Foreskin melanocyte (primary cell): ENCODE measurements at places on chromosomes 1 and 21.
A peak's percentile ranks its signal among the peaks of the same experiment; 100 is the strongest.

- DNase-seq: no peak
These were observed 27.8 kb downstream of the NTPCR start for GRCh38 chr1:232978091-232978634.

GRCh38 chr1:235460770-235461169 is 43.5 kb downstream of the B3GALNT2 start:
- DNase-seq: no peak

DNA sequence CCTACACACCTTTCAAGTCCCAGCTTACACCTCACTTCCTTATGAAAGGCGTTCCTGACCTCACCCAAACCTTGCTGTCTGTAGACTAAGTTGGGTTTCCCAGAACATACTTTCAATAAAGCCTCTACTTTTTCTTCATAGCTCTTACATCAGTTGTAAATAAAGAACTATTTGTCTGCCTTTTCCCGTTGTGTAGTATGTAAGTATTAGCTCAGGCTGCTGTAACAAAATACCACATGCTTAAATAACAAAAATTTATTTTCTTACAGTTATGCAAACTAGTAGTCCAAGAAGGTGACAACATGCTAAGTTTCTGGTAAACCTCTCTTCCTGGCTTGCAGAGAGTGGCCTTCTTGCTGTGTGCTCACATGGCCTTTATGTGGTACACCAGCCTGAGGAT is 86.7 kb downstream of the MAST2 start:
- DNase-seq: no peak

DNA sequence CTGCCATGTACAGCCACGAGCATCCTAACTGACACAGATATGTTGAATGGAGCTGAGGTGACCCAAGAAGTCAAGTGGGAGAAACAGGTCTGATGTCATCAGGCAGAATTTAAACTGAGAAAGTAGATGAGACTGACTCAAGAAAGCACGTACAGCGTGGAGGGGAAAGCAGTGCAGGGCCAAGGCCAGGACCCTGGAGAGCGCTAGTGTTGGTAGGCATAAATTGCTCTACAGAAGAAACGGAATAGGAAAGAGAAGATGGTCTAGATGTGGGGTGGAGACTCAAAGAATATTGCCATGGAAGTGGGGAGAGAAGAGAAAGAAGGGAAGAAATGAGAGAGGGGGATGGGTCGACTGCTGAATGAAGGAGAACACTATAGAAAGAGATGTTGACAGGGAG is 45.3 kb upstream of the GJB5 start:
- no peak for DNase-seq

DNA sequence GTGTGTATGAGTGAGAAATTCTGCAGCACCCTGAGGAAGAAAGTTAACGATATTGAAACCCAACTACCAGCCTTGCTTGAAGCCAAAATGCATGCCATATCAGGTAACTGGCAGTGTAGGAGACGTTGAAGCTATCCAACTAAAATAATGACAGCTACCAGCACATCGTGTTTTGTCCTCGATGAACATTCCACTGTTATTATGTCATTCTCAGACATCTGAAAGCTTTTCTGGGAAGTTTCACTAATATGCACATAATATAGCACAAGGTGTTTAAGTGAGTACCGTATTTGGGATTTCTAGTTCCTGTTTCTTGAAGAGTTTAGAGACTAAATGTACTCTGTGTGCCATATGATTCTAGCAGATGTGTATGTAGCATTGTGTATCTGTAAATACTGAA is 173.5 kb downstream of the DISC1 start:
- no peak for DNase-seq

DNA sequence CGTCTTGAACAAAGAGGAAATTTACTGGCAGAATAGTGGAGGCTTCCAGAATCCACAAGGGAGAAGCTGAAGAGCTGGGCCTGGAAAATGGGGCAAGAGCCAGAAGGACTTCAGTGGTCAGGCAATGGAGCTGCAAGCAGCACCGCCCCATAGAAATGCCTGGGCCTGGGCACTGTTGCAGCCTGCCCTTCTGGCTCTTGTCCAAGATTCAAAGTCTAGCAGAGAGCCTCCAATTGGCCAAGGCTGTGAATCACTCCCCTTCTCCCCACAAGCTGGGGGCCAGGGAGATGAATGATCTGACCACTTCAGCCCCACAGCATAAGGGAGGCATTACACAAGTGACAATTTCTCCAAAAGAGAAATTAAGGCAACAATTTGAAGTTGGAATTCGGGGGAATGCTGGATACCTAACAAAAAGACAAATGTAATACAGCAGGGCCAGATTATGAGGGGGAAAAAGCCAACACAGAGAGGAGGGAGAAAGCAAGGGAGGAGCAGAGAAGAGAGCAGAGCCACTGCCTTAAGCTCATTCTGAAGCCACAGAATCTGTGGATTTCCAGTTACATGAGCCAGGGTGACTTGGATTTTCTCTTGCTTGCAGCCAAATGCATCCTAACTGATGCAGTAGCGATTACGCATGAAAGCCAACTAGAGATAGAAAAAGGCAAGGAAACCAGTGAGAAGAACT is 80.3 kb downstream of the LRIG2 start:
- DNase-seq: no peak

DNA sequence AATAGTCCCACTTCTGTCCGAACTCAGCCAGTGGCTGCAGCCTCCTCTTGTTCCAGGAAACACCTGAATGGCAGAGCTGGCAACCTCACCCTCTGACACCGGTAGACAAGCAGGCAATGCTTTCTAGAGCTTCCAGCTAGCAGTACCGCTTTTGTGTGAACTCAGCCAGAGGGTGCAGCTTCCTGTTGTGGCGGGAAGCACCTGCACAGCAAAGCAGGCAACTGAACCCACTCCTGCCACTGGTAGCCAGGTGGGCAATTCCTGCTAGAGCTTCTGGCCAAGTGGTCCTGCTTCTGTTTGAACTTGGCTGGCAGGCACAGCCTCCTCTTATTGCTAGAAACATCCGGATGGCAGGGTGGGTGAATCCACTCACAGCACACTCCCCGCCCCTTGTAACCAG is 40.1 kb upstream of the TMPRSS15 start:
- no peak for DNase-seq

- no peak for DNase-seq
These were observed 104.1 kb downstream of the NR5A2 start for GRCh38 chr1:200131551-200132125.

GRCh38 chr1:224922404-224923164 is 6.9 kb upstream of the DNAH14 start:
- DNase-seq: peak; percentile 22

GRCh38 chr1:53783056-53783455 is 44.1 kb upstream of the GLIS1 start:
- no peak for DNase-seq

GRCh38 chr1:217106231-217106901 is 383.1 kb upstream of the ESRRG start:
- DNase-seq: no peak

DNA sequence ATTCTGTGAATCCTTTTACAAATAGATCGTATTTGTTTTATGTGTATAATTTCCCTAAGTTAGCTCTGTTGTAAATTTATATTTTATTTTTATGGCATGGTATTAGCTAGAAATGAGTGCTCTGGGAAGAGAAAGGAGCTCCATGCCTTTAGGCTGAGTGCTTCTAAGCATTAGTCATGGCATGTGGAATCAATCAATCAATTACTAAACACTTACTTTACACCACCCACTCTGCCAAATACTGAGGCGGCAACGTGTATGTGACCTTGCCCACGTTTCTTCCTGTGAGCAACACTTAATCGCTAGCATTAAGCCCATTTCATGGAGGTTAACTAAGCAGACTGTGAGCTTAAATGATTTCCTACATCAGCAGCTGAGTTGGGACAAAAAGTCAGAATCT is 7.2 kb upstream of the BECN2 start:
- no peak for DNase-seq

- no peak for DNase-seq
These were observed 37.3 kb upstream of the SIPA1L2 start for GRCh38 chr1:232667094-232667777.

GRCh38 chr21:42575111-42575510 is 61.5 kb downstream of the SLC37A1 start:
- no peak for DNase-seq

GRCh38 chr1:98480271-98480670 is 181.2 kb upstream of the SNX7 start:
- DNase-seq: no peak

GRCh38 chr21:42413500-42413899 is 9.8 kb downstream of the UBASH3A start:
- no peak for DNase-seq

DNA sequence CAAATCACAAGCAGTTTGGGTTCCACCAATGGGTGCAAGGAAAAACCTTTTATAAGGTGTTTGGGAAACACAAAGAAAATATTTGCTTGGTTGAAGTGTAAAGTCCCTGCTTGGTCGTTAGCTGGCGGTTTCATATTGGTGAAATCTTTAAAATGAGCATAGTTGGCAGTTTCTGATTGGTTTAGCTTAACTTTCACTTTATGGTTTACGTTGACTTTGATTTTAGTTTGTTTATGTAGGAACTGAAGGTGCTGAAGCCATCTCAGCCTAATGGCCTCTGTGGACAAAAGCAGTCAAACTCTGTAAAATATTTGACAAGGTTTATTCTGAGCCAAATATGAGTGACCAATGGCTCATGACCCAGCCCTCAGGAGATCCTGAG is 76.6 kb upstream of the PPM1J start:
- no peak for DNase-seq

DNA sequence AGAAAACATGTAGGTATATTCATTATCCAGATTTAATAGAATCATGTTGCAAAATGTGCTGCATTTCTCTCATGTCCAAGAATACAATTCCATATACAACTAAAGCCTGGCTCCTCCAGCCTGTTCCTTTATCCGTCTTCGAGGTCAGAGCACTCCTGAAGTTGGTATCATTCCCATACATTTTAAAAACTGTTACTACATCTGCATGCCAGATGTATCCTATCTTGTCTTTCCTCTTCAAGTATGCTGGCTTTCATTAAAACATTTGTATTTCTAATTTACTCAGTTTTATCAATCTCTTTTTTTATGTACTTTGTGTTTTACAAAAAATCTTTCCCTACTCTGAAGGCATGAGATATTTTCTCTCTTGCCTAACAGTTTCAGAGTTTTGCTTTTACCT is 536.6 kb upstream of the USP24 start:
- no peak for DNase-seq

DNA sequence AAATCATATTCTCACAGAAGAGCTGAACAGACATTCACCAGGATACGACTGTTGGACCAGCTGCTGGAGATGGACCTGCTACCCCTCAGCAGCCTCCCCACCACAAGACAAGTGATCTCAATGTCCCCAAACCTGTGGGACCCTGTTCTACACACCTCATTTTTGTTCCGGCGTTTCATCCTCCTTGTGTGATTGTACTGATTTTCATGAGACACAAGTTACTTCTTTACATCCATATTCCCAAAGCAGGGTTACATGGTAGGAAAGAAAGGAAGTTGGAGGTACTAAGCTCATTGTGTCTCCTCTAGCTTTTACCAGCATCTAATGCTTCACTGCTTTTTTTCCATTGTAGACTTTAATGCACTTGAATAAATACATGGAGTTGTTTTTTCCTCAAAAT is 8.7 kb downstream of the ADAMTS1 start:
- DNase-seq: no peak

DNA sequence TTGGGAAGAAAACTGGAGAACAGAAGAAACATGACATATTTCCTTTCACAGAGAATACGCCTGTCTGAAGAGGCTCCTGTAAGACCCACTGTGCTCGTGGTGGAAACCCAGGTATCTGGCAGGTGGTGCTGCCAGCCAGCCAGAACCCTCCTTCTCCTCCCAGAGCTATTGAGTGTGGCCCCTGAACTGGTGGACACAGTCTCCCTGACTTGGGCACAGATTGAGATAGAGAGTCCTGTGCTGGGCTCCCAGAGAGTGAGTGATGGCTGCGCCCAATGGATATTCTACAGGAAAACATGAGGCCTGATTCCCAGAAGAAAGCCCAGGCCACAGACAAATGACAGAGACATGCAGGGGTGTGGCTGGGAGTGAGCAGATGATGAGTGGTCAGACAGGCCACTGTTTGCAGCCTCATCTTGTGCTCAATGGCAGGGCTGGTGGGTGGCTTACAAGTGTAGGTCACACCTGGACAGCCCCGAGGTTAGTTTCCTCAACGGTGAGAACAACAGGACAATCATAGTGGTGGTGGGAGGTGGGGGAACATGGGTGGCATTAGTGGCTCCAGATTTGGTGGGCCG is 127.9 kb downstream of the PTPRU start:
- no peak for DNase-seq

GRCh38 chr1:105122041-105122440 is 1372.3 kb downstream of the AMY1C start:
- DNase-seq: no peak

DNA sequence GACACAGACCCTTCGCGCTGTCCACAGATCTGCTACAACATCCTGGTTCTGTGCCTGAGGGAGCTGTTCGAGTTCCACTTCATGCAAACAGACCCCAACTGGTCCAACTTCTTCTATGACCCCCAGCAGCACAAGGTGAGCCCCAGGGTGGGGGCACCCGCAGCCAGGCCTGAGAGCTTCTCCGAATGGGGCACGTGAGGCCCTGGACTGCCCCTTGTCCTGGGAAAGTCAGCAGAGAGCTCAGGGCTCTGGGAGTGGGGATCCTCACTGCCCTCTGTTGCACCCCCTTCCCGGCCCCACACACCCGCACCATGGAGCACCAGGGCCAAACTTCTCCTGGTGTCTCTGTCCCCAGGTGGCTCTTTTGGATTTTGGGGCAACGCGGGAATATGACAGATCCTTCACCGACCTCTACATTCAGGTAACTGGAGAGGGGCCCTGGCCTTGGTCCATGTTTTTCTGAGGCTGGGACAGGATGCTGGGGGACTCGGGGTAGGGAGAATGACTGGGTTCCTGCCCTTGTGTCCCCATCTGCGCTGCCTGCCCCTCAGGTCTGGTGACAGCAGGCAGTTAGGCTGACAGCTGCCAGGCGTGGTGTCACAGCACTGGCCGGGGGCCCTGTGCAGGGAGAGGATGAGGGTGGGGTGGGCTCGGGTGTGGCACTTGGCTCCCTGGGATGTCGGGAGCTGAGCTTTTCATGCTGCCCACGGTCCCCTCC is 44.6 kb downstream of the COQ8A start:
- DNase-seq: no peak

DNA sequence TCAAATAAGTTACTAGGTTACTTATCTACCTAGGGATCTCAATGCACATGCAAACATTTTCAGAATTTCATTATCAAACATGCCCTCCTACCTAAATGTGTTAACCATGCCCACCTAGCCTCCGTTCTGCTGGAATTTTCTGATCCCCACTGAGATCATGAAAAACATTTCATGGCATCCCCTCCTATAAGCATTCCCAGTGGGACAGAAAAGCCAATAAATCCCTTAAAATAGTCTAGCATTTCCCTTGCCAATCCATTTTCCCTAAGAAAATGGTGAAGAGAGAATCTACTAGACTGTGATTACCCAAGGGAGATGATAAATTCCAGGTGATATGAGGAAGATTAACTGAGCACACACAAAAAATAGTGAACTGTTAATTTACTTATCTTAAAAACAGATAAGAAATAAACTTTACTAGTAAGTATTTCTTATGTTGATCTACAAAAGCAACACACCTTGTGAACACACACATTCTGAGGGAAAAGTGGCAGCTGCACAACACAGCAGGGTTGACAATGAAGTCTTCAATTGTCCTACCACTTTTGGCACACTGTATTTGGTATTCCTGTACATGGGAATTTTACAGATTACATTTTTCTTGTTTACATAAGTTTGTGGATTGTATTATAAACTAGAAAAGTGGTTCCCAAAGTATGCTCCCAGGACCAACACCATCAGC is 49.6 kb downstream of the ARID4B start:
- DNase-seq: no peak

GRCh38 chr1:63874278-63874880 is 100.6 kb downstream of the ROR1 start:
- DNase-seq: no peak

- DNase-seq: peak; percentile 59
These were observed 67.1 kb downstream of the HIVEP3 start for GRCh38 chr1:41851589-41851988.

GRCh38 chr1:224747578-224747977 is 131.5 kb downstream of the CNIH3 start:
- peak; percentile 38 for DNase-seq
